ENCODE measurements at places on chromosomes 12 and 14.
A peak's percentile ranks its signal among the peaks of the same experiment; 100 is the strongest.

DNA sequence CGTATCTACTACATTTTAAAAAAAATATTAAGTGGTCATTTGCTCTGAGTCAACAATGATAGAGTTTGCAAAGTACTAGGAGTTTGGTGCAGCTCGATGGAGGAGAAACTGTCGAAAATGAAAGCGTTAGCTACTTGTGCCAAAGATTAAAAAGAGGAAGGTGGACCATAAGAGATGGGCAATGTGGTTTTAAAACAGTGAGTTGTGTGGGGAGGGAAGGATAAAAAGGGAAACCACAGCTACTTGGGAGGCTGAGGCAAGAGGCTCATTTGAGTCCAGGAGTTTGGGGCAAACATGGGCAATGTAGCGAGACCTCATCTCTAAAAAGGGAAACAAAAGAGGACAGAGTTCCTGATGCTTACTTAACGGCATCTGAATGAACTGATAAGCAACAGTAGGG lies 18.2 kb upstream of the STRAP start:
- DNase-seq, result no peak

DNA sequence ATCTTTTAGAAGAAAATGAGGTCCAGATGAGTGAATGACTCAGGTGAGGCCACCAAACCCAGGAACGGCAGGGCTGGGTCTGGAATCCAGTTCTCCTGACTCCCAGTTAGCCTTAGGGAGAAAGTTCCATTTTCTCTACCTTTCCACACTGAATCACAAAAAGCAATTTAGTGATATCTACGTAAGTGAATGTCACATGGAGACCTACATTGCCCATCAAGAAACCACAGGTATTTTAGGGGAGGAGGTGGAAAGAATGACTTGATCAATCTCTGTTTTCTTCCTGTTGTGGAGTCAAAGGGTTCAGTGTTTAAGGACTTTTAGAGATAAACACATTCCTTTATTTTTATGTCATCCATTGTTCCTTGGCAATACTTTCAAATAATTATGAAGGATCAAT lies 106.9 kb upstream of the PTPRB start:
- no peak for DNase-seq

DNA sequence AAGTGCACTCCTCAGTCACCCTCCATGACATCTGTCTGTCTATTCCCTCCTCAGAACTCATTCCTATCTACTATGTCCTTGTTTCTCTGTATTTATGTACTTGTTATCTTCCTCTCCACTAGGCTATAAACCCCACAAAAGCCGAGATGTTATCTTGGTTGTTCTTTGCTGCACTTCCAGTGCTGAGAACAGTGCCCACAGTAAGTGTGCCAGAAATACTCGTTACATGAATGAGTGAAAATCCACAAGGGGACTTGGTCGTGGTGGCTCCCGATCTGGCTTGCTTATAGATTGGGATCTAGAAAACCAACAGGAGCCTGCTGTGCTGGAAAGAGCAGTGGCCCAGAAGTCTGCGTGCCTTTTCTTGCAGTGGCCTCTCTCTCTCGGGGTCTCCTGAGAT lies 111.9 kb upstream of the PRMT8 start:
- DNase-seq, result no peak

- no peak for DNase-seq
Observed at GRCh38 chr12:127381681-127382080, 885.3 kb upstream of the TMEM132C start.

- no peak for DNase-seq
Observed at GRCh38 chr12:3536096-3536875, 45.3 kb downstream of the PRMT8 start.

DNA sequence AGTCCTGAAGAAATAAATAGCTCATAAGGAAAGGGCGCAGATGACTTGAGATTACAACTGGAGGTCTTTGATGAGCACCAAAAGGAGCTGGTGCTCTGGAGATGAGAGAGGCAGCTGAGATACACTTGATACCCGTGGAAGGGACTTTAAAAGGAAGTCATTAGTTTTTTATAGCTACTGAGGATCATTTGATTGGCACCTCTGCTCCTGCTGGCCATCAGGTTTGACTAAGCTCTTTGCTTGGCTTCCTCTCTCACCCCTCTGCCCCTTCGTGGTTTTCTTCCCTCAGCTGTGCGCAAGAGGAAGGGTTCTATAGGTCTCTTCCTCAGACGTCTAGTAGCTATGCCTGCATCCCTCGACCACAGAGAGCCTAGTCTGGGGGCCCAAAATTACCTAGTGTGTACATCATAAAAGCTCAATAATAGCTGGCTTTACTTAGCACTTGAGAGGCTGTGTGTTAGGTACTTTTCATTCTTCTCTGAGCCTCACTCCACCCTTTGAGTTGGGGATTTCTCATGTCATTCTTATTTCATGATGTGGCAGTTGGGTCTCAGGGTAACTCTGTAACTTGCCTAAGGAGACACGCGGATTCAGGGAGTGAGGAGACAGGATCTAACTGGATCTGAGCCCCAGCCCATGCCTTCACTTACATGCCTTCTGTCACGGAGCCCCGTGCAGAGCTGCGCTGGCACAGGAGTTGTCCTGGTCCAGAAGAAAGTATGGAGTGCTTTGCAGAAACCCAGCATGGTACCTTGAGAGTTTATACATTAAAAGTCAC lies 68.4 kb upstream of the ASPG start:
- no peak for DNase-seq

DNA sequence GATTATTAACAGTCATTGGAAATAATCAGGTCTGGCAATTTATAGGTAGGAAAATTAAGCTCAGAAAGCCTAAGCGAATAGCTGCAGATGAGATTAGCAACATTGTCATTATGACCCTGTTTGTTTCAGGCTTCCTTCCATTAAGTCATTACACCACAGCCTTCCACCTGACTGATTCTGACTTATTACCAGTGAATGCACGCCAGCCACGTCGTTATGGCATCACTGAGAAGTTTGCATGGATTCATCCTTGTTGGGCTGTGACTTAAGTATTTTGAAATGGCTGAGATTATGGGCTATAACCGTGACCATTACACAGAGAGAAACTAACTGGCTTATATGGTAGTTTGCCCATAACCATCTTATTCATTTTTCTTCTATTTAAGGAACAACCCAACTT lies 18.6 kb downstream of the RASSF8 start:
- no peak for DNase-seq

- DNase-seq, result no peak
Observed at GRCh38 chr14:100393906-100394732, 71.0 kb downstream of the SLC25A47 start.

DNA sequence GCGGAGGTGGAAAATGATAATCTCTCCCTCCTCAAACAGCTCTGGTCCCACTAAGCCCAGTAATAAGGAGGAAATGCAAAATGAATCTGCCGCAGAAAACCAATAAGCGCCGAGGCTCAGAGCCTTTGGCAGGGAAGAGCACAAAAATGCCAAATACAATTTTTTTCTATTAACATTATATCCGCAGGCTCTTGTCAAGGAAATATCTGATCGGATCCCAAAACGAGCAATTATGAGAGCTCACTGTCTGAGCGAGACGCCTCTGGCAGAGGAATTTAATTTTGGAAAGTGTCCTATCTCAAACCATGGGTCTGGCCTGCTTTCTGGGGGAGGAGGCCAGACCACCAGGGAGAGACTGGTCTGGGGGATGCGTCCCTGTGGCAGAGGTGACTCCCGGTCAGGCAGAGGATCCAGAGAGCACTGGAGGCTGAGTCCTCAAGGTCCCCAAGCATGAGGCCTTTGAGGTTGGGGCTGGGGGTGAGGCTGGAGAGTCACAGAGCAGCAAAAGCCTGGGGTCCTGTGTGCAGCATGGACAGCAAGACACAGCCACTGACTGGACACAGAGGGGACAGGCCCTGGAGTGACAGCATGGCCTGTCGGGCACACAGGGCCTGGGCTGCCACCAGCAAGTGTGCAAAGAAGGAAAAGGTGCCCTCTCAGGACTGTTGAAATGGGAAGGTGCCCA lies 342.8 kb upstream of the SFSWAP start:
- DNase-seq, result no peak

DNA sequence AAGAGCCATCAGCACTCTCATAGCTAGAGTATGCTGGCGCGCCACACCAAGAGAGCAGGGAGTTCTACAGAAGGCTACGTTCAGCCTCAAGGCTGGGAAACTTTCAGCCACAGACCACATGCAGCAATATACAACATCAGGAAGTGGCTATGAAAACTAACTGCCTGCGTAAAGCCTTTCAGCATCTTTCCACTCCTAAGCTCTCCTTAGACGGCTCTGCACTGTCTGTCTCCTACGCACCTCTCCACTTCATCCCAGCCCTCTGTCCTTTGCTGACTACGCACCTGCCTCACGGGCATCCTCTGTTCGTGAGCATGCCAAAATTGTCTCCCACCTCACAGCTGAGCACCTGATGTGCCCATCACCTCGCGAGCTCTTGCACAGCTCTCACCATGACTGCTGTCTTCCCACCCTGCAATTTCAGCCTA lies 9.7 kb downstream of the MPHOSPH9 start:
- no peak for DNase-seq

DNA sequence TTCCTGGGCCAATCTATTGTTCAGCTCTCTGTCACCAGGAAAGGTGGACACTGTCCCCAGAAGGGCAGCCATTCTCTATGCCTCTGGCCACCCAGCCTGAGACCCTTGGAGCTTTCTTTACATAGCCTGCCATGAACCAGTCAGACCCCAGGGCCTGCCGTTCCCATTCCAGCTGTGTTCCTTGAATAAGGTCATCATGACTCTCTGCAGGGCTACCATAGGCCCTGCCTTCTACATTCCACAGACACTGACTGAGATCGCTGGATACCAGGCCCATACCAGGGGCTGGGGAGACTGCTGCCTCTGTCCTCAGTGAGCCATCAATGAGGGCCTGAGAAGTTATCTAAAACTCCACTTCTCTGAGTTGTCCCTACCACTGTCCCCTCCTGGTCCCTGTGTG lies 75.5 kb downstream of the SYNE3 start:
- DNase-seq, result no peak

DNA sequence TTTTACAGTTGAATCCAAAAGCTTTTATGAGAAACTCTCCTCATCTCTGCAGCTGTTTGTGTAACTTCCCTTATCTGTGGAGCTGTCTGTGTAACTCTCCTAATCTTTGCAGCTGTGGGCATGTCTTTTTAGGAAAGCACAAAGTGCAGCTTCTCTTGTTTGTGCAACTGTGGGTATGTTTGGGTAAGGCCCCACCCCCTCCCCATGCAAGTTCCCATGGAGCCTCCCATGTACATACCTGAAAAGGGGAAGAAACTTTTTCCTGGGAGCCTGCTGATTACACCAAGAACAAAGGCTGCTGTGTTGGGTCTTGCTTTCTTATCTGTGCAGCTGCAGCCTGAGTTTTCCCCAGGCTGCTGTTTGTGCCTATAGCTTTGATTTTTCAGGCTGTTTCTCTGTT lies 42.7 kb upstream of the CDKN3 start:
- no peak for DNase-seq

GRCh38 chr12:75937486-75937885 lies 94.1 kb downstream of the PHLDA1 start:
- DNase-seq, result no peak

DNA sequence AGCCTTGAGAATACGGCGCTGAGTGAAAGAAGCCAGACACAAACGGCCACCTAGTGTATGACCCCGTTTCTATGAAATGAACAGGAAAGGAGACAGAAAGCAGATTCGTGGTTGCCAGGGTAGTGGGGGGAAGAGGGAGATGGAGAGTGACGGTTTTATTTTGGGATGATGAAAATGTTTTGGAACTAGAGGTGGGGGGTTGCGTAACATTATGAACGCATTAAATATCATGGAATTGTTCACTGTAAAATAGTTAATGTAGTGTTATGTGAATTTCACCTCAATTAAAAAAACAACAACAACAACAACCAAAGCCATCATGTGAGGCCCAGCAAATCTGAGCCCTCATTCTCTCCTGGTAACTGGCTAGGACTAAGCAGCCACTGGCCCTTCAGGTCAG lies 3.3 kb upstream of the PIWIL1 start:
- DNase-seq, result no peak

DNA sequence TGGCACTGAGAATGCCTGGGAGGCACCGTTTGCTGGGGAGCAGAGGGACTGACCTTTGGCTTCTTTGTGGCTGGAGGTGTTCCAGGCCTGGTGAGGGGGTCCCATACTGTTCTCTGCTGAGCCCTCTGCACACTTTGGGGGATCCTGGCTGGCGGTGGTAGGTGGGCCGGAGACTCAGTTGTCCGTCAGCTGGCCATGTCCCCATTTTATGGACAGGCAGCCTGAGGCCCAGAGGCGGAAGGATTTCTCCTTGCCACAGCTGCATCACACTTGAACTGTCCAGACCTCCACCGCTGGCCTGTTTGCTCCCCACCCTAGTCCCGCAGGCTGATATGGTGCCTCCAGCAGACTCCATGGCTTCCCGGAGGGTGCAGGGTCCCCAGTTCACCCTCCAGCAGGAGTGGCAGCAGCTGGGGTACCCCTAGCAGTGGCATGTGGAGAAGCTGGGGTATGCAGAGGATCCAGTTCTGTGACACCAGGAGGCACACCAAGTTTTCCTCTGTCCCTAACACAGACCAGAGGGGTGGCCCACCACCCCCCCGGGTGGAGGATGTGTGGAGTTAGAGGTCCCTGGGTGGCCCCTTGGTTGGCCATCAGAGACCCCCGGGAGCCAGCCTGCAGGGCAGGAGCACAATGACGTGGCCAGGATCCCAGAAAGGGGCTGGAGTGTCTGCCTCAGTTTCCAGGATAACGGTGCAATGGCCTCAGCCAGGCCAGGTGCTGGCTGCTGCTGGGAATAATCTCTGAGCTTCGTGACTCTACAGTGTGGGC lies 14.8 kb downstream of the SLC25A29 start:
- DNase-seq, result no peak

- no peak for DNase-seq
Observed at GRCh38 chr12:14664434-14665023, 31.9 kb downstream of the GUCY2C start.

- DNase-seq, result peak; percentile 76
Observed at GRCh38 chr14:76352639-76353281, 23.2 kb upstream of the ESRRB start.

DNA sequence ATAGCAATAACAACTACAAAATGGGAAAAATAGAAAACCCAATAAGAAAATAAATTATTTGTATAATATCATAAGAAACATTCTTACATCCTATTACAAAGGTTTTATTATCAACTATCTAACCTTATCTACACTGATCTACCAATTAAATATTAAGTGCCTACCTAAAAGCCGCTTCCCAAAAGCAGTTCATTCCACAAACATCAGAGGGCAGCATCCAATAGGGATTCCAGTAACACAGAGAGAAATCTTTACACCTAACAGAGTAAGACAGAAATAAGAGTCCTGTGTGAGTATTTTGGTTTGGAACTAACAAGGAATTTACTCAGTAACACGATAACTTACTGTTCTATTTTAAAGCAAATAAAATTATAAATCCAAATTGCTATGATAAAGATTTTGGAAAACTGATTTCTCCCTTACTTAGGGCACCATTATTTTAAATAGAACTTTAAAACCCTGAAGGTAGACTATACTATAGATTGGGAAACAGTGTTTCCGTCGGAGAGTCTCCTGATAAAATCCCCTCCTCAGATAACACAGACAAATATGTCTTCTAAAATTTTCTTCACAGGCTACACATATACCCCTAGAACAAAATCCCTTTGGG lies 15.0 kb downstream of the GXYLT1 start:
- peak; percentile 88 for DNase-seq

GRCh38 chr12:21913823-21914222 lies 27.4 kb downstream of the ABCC9 start:
- no peak for DNase-seq

- DNase-seq, result peak; percentile 83
Observed at GRCh38 chr12:59084511-59085375, 164.4 kb upstream of the LRIG3 start.

GRCh38 chr12:64400041-64400440 lies 4.2 kb upstream of the XPOT start:
- DNase-seq, result no peak
